ENCODE measurements at places on chromosomes 7 and 10.

DNA sequence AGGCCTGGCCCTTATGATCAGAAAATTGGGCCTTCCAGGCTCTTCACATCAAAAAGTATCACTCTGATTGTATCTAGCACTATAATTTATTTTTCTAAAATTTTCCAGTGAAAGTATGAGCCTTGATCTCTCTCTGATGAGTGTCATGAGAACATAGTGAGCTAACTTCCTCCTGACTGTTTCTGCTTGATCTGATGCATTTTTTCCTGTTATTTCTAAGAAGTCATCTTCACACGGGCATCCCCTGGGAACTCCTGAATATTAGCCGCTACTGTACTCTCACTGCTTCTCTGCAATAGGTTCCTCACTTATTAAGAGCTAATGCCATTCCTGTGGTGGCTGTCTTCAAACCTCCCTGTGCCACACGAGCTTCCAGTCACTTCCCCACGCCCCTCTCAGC lies 63.1 kb upstream of the ZPBP start:
- DNase-seq: no peak

DNA sequence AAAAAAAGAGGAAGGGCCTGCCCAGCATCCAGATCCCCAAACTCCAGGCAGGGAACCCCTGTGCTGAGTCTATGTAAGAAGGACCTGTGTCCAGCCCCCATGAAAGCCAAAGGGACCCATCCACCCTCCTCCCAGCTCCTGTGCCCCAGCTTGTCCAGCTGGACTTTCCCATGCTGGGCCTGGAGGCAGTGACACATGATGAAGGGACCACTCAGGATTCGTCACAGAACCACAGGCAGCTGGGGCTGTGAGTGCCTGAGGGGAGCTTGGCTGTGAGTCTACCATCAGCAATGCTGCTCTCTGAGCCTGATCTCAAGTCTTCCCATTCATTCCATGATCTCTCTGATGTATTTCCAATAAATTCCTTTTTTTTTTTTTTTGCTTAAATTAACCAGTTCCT lies 36.2 kb upstream of the MNX1 start:
- no peak for DNase-seq

- DNase-seq: no peak
Measured at GRCh38 chr10:95337423-95338160, 46.8 kb upstream of the PDLIM1 start.

GRCh38 chr10:71526653-71527052 lies 129.9 kb downstream of the CDH23 start:
- DNase-seq: no peak

DNA sequence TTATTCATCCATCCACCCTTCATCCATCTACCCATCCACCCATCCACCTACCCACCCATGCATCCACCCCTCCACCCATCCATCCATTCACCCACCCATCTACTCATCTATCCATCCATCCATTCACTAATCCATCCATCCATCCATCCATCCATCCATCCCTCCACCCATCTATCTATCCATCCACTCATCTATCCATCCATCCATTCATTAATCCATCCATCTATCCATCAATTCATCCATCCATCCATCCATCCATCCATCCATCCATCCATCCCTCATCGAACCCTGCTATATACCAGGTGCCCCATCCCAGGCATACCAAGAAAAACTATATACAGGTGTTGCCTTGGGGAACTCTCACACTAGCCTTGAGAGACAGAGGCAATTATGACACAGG lies 7.1 kb upstream of the CCL24 start:
- no peak for DNase-seq

GRCh38 chr7:45084901-45085618 lies 3.7 kb downstream of the NACAD start:
- no peak for DNase-seq

DNA sequence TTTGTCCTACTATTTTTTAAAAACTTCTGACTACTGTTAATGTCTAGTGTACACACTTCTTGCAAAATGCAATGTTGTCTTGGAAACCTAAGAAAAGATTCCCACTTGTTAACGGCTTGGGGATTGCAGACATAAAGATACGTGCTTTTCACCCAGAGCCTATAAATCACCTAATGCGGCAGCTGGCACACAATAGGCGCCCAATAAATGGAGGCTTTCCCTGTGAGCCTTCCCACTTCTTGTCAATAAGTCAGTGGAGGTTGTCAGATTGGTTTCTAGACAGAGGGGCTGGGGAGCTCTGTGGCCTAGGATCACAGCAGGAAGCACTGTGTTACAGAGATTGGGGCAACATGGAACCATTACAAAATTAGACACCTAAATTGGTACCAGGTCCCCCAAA lies 74.7 kb downstream of the VSTM4 start:
- no peak for DNase-seq

DNA sequence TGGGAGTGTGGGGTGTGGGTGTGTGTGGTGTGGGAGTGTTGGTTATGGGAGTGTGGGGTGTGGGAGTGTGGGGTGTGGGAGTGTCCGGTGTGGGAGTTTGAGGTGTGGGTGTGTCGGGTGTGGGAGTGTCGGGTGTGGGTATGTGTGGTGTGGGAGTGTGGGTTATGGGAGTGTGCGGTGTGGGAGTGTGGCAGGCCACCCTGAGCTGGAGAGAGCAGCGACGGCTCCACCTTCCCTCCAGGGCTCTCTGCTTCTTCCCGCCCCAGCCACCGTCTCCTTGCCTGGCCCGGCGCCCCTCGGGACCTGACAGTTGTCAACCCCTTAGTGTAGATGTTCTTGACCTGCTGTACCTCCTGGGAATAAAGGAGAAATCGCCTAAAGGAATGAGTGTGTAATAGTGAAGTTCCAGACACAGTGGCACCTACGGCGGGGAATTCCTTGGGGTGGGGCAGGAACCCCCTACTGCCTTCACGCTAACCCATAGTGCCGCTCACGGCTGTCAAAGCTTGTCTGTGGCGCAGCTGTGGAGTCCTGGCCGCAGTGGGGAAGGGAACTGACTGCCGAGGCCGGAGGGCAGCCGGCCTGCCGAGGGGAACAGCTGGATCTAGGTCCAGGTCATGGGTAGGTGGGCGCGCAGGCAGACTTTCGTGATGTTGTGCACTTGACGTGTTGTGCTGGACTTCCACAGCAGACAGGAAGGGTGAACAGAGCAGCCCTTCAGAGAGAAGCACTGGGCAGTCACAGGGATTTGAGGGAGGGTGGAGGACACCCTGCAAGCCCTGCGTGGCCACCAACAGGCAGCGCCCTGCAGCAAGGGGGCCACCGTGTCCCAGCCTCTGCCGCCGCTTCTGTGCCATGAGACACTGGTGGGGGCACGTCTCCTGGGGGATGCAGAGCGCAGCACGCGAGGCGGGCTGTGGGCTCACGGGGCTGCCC lies 49.0 kb upstream of the EN2 start:
- DNase-seq: no peak

- DNase-seq: no peak
Measured at GRCh38 chr7:132842478-132842877, 239.4 kb downstream of the CHCHD3 start.

Measured in DMS53 (cell line).